ENCODE measurements at places on chromosomes 2 and 18.

DNA sequence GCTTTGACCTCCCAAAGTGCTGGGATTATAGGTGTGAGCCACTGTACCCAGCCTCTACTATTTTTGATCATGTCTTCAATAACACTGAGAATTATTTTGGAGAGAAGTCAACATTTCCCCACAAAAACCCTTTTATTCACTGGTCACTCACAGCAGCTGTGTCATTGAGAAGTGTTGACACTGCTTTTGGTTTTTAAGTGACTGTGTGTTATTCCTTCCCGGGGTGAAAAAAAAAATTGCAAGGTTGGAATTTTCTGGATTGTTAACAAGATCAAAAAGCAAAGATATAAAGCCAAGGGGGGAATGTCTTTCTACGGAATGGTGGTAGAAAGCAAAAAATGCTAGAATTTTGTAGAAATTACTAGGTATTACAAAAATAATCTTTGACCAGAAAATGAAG lies 61.5 kb downstream of the TANC1 start:
- DNase-seq, result no peak
- peak overlapping the region; percentile 38 for H3K4me3 ChIP-seq
- H3K36me3 ChIP-seq, result peaks cover 21% of the 10 kb centered on the region
- no peaks in the 10 kb centered on the region for H3K27me3 ChIP-seq

- no peak overlapping the region for H3K27ac ChIP-seq
- H3K4me3 ChIP-seq, result no peak overlapping the region
- no peaks in the 10 kb centered on the region for H3K4me1 ChIP-seq
- H3K27me3 ChIP-seq, result no peaks in the 10 kb centered on the region
- DNase-seq, result no peak
Measured at GRCh38 chr2:122707224-122707824, 951.9 kb downstream of the TSN start.

DNA sequence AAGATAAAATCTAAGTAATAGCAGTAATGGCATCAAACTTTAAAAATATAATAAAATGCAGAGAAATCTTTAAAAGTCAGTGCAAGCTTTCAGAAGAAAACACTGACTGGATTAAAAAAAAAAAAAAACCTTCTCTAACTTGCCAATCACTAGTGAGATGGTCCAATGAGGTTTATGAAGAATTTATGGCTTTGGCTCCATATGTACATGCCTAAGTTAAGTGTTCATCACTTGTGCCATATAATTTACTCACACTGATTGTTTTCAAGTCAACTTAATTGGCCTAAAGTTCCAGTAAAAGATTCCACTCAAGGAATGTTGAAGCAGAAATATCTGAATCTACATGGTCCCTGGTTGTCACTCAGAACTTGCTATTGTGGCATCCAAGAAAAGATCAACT lies 40.7 kb upstream of the RAB27B start:
- no peaks in the 10 kb centered on the region for H3K4me1 ChIP-seq
- H3K4me3 ChIP-seq, result no peak overlapping the region
- no peaks in the 10 kb centered on the region for H3K27me3 ChIP-seq

DNA sequence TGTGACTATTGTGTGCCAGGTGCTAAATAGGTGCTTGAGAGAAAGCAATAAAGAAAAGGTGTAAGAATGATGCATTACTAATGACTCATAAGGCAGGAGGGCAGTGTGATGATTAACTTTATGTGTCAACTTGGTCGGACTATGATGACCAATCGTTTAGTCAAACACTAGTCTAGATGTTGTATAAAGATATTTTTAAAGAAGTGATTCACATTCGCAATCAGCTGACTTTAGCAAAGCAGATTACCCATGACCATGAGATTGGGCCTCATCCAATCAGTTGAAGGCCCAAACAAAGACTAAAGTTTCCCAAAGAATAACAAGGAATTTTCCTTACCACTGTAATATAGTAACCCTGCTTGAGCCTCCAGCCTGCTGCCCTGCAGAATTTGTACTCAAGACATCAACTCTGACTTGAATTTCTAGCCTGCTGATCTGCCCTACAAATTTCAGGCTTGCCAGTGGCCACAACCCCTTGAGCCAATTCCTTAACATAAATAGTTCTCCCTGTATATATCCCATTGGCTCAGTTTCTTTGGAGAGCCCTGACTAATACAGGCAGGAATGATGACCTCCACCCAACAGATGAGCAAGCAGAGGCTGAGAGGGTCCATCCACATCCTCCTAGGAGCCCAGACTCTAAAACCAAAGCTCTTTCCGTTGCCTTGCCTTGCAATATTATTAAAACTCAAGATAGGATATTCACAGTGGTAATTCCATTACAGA lies 132.6 kb downstream of the ACTR3 start:
- H3K4me3 ChIP-seq, result no peak overlapping the region
- no peaks in the 10 kb centered on the region for H3K4me1 ChIP-seq
- no peaks in the 10 kb centered on the region for H3K36me3 ChIP-seq
- no peak overlapping the region for H3K27ac ChIP-seq
- DNase-seq, result no peak

GRCh38 chr2:234308813-234309195 lies 188.1 kb downstream of the ARL4C start:
- H3K27me3 ChIP-seq, result no peaks in the 10 kb centered on the region
- H3K4me3 ChIP-seq, result no peak overlapping the region
- H3K36me3 ChIP-seq, result no peaks in the 10 kb centered on the region
- no peak overlapping the region for H3K27ac ChIP-seq
- no peak for DNase-seq

GRCh38 chr2:201542291-201542690 lies 90.8 kb downstream of the STRADB start:
- no peak overlapping the region for H3K27ac ChIP-seq
- H3K36me3 ChIP-seq, result no peaks in the 10 kb centered on the region
- H3K4me3 ChIP-seq, result no peak overlapping the region

All from endodermal cell (in vitro differentiated cells).